ENCODE measurements at places on chromosomes 13 and 19.

GRCh38 chr13:43422116-43422515 is 364.7 kb downstream of the ENOX1 start:
- no peak for DNase-seq

DNA sequence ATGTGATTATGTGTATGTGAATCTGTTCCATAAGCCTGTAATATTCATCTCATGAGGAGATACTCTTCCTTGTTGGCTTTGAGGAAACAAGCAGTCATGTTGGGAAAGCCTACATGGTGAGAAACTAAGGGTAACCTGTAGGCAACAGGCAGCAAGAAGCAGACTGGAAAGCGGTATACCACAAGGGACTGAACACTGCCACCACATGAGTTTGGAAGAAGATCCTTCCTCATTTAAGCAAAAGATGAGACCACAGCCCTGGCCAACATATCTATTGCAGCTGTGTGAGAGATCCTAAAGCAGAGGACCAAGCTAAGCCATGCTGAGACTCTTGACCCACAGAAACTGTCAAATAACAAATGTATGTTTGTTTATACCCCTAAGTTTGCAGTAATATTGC is 134.8 kb downstream of the B3GLCT start:
- no peak for DNase-seq

DNA sequence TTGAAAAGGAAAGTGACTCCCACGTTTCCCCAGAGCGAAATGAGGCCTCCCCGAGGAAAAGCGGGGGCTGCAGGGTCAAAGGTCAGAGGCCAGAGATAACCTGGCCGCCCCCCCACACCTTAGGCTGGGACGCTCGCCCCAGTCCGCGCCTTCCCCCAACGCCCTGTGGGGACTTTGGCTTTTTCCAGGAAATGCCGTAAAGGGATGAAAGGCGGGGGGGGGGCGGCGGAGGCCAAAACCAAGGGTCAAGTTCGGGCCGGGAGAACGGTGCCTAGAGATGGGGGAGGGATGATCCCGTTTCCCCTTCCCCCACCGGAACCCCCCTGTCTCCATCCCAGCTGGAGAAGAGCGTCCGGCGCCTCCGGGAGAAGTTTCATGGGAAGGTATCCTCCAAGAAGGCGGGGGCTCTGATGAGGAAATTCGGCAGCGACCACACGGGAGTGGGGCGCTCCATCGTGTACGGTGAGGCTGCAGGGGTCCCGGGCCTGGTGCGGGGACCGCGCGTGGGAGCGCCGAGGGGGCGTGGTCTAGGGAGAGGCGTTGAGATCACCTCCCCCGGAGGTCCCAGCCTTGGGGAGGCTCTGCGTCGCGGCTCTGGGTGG is 575 bp downstream of the SHFL start:
- peak; percentile 53 for DNase-seq

GRCh38 chr13:38980750-38981078 is 9.9 kb downstream of the STOML3 start:
- DNase-seq, result no peak

DNA sequence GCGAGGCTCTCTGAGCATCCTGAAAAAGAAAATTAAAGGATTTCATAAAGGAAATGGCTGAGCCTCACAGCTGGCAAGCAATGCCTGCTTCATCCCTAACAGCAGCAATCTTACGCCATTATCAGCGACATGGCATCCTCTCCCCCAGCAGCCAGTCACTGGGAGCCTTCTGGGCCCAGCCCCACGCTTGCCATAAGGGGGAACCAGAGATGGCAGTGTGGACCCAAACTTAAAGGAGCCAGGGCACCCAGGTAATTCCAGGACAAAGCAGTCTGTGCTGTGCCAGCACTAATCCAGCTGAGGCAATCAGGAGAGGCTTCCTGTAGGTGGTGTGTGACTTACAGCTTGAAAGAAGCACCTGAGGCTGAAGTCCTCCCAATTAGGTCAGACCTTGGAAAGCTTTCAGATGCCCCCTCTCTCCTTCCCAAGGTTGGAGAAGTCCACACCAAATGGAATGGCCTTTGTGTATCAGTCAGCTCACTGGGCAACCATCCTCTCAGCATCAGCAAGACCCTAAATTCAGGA is 10.3 kb downstream of the VSTM2B start:
- no peak for DNase-seq

DNA sequence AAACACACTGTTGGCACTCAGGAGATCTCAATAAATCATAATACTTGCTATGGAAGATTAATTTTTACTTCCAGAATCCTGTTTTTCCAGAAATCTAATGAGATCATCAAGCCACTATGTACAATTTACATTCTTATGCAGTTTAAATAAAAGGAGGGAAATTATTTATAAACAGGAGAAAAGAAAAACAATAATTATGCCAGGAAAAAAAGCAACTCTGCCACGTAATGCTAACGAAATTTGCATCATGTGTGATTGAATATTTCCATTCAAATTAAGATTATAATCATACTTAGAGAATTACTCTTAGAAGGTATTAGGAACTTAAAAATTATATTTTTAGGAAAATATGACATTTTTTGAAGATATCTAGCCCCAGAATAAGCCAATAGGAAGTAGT is 13.0 kb downstream of the FAM124A start:
- DNase-seq, result no peak

GRCh38 chr13:103087275-103087674 is 21.1 kb upstream of the SLC10A2 start:
- no peak for DNase-seq

GRCh38 chr19:35315883-35316282 is 13.1 kb upstream of the CD22 start:
- DNase-seq, result no peak

DNA sequence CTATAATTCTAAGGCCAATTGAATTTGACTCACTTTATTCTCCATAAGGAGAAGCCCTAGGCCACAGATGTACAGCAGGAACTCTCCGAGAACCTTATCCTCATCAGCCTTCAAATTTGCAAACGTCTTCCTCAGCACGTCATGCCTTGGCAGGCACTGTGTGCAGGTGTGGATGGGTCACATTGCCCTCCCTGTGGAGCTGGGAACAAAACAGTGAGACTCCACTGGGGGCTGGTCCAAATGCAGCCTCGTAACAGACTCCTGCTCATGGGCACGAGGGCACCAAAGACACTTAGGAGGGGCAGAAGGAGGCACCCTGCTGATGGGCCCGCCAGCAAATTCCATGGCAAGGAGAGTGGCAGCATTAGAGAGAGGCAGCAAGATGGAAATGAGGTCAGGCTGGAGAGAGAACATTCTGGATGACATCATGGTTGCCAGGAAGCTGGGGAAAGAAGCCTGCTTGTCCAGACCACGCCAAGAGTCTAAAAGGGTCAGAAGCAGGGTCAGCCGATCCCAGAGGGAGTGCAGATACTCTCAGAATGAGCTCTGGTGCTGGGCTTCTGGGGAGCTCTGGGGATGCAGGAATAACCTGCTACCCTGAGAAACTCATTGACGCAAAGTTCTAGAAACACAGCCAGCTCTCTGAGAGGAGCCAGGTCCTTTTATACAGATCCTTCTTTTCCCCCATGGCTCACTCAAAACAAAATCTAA is 242.2 kb downstream of the B3GLCT start:
- DNase-seq, result no peak

- DNase-seq, result no peak
These were observed 50.8 kb downstream of the DPY19L3 start for GRCh38 chr19:32456406-32456805.

GRCh38 chr13:76833441-76833954 is 52.7 kb downstream of the KCTD12 start:
- DNase-seq, result no peak

- no peak for DNase-seq
These were observed 39.9 kb downstream of the PCCA start for GRCh38 chr13:100128838-100129237.

- no peak for DNase-seq
These were observed 524.5 kb downstream of the GPC6 start for GRCh38 chr13:93751117-93751516.

- DNase-seq, result no peak
These were observed 55.9 kb downstream of the SACS start for GRCh38 chr13:23377579-23377978.

- DNase-seq, result no peak
These were observed 73.8 kb upstream of the FAM216B start for GRCh38 chr13:42707586-42707985.

DNA sequence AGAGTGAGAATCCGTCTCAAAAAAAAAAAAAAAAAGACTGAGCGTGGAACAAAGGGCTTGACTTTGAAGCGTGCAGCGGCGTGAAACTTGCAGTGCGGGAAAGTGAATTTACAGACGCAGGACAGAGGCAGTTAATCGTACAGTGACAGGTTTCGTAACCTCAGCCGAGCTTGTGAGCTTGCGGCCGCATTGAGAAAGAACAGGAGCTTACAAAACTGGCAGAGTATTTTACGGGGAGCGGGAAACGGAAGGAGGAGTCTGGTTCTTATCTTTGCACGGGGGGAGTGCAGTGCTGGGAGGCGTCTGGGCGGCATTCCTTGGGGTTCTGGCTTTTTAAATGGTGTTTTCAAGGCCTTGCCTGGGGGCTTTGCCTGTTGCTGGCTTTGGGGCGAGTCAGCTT is 6.0 kb upstream of the BSG start:
- no peak for DNase-seq

GRCh38 chr19:5537870-5538269 is 29.9 kb downstream of the TINCR start:
- no peak for DNase-seq

GRCh38 chr19:33685541-33685940 is 63.8 kb downstream of the CHST8 start:
- DNase-seq, result no peak

DNA sequence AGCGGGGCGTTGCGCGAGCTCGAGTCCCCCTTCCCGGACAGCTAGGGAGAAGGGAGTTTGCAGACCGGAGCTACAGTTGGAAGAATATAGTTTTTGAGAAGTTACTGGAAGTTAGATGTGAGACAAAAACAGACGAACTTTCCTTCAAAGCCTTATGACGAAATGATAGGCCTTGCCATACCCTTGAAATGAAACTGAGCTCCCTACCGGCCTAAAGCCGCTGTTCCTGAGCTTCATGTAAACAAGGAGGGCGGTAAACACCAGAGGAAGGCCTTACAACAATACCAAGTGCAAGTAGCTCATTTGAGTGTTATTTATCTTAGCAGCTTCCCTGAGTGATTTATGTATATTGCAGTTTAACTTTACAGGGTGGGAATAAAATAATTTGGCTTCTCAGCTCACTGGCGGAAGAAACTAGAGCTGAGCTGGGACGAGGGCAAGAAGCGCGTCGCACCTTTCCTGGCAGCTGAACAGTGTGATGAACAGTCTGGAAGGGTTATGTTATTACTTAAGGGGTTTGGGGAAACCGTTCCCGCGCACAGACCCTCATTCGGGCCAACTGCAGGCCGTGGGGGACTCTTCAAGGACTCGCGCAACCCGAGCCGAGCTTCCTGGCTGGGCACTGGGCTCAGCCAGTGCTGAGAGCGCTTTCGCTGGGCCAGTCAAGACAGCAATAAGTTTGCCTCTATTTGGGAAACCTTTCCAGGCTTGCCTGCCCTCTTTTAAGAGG is 111.2 kb downstream of the KCNRG start:
- DNase-seq, result no peak

GRCh38 chr13:41150058-41150457 is 17.5 kb upstream of the KBTBD6 start:
- DNase-seq, result no peak

DNA sequence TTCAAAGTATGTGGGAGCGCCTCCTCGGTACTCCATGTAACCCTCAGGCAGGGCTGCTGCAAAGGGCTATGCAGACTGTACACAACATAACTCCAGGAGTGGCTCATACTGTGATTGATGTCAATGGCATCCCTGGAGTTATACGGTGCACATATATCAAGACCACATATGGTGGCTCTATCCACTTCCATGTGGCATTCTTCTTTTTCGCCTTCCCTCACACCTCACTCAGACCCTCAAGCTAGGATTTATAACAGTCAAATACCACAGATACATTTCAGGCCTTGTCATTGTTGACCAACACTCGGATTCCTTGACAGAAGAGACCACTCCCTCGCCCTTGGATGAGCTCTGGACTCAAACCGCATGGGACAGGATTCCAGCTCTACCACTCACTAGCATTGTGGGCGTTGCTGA is 11.3 kb upstream of the UBL3 start:
- DNase-seq, result no peak

- no peak for DNase-seq
These were observed 14.0 kb downstream of the PDX1 start for GRCh38 chr13:27933580-27934328.

GRCh38 chr13:32881777-32882145 is 134.5 kb upstream of the KL start:
- DNase-seq, result no peak

GRCh38 chr13:113792236-113792770 is 33.3 kb downstream of the TMEM255B start:
- DNase-seq, result no peak

GRCh38 chr19:3105641-3106508 is 11.7 kb downstream of the GNA11 start:
- DNase-seq, result no peak

GRCh38 chr19:48987323-48987722 is 5.8 kb downstream of the GYS1 start:
- DNase-seq, result no peak

DNA sequence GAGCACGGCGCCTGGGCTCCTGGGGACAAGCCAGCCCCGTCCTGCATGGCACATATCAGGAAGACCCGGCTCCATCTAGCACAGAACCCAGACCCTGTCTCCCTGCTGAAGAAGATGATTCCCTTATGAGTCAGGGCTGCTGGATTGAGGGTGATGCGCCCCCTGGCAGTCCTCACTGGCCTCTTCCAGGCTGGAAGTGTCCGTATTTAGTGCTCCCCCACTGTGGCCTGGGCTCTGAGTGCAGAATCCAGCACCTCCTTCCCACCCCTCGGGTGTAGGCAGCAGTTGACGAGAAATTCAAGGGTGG is 14.9 kb downstream of the COMP start:
- no peak for DNase-seq

GRCh38 chr13:104705031-104705750 is 1639.0 kb upstream of the SLC10A2 start:
- DNase-seq, result no peak

DNA sequence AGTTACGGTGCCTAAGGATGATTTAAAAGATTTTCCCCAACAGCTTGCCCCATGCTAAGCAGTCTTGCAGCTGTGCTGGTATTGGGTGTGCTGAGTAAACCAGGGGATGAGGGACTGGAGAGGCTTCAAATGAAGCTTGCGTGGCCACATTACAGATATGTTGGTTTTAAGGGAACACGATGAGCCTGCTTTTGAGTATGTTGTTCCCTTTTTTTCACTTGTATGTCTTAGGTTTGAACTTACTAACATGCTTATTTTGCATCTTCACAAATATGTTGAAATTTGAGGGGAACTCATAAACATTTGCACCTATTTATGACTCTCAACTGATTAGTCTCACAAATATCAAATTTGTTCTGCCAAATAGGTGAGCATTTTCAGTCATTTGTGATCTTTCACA is 2.0 kb upstream of the IL17D start:
- no peak for DNase-seq

DNA sequence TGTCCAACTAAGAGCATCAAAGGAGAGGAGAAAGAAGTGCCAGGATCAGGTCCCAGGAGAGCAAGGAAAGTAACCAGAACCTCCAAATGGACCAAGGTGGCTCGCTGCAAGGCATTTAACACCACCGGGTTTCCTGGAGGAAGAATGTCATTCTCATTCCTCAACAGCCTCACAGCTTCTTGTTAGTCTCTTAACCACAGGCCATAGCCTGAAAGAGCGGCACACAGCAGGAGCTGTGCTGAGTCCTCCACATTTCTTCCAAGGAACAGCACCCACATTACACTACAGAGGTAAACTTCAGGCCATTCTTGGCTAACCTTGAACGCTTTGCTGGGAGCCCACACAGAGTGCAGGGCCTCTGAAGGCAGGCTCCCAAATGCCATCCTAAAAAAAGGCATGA is 23.6 kb downstream of the DOCK9 start:
- no peak for DNase-seq

Data from stimulated activated CD4-positive, alpha-beta T cell treated with anti-CD3 and anti-CD28 coated beads, Interleukin-4, amount 100 ng/mL, for 1 hour (primary cell).